ENCODE measurements at places on chromosomes 4 and X. TPM values are rescaled to one million over a fixed set of nuclear protein-coding genes. Genes with fewer than 3 reads are reported as not detected.

The FHL1 gene
- total RNA-seq: 234 TPM

- no peak for DNase-seq
Observed at GRCh38 chr4:176319151-176319703, 539 bp upstream of the SPCS3 start.

DNA sequence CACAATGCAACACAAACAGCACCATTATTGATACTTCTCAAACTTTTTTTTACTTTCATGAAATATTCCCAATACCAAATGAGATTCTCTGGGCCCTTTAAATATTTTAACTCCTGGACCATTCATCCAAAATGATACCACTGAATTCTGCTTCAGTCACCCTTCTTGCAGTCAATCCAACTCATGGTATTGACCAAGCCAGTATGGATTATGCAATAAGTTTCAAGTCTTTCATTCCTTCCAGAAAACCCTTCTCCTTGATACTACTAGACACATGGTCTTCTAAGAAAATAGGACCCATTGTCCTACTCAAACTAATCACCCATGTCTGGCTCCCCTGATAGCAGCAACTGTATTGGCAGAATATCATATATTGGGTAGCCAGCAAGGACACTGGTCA lies 23.0 kb downstream of the ZNF721 start:
- no peak for DNase-seq

DNA sequence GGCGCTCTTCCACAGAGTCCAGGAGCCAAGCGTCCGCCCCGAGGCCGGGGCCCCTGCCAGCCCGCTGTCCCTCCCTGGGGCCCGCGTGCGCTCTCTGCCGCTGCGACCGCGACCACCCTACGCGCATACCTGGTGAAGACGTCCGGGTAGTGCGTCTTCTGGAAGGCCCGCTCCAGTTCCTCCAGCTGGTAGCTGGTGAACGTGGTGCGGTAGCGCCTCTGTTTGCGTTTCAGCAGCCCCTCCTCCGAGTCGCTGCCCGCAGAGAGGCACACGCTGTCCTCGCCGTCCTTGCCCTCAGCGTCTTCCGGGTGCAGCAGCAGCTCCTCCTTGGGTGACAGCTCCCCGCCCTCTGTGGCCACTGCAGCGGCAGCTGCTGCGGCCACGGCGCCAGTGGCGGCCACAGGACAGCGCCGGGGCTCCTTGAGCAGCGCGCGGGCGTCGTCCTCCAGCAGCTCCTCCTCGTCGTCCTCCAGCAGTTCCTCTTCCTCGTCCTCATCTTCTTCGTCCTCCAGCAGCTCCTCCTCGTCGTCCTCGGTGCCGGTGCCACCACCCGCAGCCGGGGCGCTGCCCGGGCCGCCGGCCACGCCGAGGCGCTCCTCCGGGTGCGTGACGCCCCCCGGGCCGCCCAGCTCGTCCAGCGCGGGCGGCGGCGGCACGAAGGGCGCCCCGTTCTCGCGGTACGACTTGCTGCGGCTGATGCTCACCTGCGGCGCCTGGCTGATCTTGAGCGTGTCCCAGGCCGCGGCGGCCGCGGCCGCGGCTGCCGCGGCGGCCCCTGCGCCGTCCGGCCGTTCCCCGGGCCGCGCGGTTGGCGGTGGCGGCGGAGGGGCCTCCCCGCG lies 2.8 kb downstream of the ARX start:
- no peak for DNase-seq

- DNase-seq: peak; percentile 98
Observed at GRCh38 chr4:159655547-159655946, 552.7 kb downstream of the RAPGEF2 start.

DNA sequence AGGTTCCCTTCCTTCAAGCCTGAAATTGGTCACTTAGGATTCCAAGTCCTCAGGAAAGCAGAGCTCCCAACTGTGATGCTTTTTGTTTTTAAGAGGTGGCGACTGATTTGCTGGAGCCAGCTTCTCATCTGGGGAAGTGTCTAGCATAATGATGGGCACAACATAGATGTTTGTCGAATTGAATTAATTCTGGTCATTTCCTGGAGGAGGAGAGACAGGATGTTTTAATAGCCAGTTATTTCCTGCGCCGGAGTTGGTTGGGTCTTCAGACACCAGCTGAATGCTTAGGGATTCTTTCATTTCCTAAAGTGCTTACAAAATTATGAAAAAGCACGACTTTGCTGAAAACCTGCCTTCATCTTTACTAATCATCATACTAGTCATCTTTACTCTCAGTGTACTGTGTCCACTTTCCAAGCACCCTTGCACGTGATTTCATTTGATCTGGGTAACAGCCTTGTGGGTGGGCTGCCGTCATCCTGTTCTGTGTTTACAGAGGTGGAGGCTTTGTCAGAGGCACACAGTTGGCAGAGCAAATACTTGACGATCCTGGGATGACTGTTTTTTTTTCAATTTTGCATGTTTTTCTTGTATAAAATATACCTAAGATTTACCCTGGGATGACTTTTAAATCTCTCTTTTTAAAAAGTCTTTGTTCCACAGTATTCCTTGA lies 49.5 kb downstream of the RGS12 start:
- DNase-seq: no peak

DNA sequence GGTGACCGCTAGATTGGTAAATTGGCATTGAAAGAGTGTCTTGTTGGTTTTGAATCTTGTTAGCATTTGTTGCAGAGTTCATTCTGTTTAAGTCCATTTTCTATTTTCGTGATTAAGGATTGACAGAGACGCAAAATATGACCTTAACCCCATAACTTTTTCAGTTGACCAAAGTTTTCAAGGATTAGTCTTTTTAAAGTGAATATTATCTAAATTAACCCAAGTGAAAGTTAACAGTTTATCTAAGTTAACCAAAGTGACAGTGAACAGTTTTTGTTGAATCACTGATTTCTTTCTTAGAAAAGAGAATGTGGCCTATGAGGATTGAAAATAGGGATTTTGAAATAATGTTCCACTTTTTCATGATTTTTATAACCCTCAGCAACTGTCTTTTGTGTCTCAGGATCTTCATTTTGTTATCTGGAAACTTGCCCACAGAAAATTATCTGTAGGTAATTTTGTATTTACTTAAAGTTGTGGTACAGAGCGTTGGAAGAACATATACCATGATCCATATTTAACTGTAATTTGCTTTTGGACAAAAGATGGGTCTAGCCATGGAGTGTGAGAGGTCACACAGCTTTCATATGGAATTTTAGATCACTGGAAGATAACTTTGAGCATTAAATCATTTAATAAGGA lies 3.3 kb downstream of the CPEB2 start:
- DNase-seq: peak; percentile 2

Measured in foreskin keratinocyte (primary cell).